ENCODE measurements at places on chromosomes 2 and 18.
A peak's percentile ranks its signal among the peaks of the same experiment; 100 is the strongest.

GRCh38 chr18:3995476-3996102, 459.5 kb downstream of the DLGAP1 start:
- DNase-seq: peak; percentile 70

- no peak for DNase-seq
These were observed 177.6 kb downstream of the ZNF521 start for GRCh38 chr18:25174324-25174723.

DNA sequence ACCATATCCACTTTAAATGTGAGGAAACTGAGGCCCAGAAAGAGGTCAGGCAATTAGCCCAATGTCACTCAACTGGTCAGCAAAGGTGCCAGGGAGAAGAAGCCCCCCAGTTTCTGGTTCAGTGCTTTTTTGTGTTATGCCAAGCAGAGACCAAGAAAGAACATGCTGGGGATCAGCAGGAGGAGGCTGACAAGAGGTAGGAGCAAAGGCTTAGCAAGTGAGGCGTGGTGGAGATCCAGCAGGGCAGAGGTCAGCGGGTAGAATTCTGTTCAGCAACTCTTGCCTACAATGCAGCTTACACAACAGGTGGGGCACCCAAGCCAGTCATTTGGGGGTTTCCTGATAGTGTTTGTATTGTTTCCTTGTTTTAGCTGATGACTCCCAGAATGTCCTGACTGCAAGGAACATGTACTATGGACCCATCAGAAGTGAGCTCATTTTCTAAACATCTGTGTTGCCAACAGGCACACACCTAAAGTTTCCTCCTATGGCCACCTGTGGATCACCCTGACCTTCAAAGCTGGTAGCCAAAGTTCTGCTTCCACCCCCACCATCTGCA, 28.2 kb downstream of the LPIN2 start:
- no peak for DNase-seq

GRCh38 chr18:75874401-75875089, 447.0 kb upstream of the SMIM21 start:
- DNase-seq: no peak

DNA sequence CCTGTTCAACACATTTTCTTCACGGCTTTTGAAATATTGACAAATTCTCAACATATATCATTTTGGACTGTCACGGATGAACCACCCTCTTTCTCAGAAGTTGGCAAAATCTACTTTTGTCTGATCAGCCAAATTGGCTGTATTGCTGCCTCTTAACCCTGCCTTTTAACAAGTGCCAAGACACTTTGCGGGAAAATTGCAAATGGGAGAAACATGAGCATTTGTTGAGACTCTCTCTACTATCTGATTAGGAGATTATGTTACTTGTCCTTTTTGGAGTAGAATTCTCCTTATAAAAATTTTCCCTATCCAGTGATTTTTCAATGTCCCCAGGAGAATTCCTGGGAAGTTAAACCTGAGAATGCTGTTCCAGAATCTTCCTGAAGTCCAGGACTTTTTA, 256.2 kb upstream of the ZSWIM2 start:
- DNase-seq: no peak

- no peak for DNase-seq
These were observed 24.7 kb upstream of the CCBE1 start for GRCh38 chr18:59721931-59722330.

- no peak for DNase-seq
These were observed 45.7 kb downstream of the RRM2 start for GRCh38 chr2:10168221-10168620.

GRCh38 chr2:8544171-8544785, 137.6 kb upstream of the ID2 start:
- no peak for DNase-seq

- peak; percentile 9 for DNase-seq
These were observed 314.8 kb downstream of the MBD2 start for GRCh38 chr18:53909668-53910067.

DNA sequence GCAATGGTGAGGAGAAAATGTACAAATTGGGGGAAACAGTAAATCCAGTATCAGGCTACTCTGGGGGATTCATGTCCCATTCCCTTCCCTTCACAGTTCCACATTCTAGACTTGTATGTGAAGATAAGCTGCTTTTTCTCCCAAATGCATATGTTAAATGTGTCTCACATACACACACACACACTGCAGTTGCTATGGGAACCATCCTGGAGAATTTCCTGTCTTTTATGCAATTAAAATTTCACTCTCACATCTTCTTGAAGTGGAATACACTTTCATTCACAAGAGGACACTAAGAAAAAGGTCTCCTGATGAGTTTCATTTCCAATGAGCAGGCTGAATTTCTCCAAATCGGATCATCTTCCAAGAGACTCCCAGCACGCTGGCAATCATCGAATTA, 366.0 kb downstream of the LRATD1 start:
- DNase-seq: no peak

- no peak for DNase-seq
These were observed 13.2 kb downstream of the REV1 start for GRCh38 chr2:99476629-99477028.
